Neural crest cell (in vitro differentiated cells): ENCODE measurements at places on chromosomes 1 and 21. TPM values are rescaled to one million over a fixed set of nuclear protein-coding genes. Genes with fewer than 3 reads are reported as not detected.

Gene MAN1C1
- total RNA-seq, result 19.8 and 22.6 TPM in 2 replicates

Gene ABCA4
- 0.14 and 0.45 TPM in 2 replicates for total RNA-seq

Gene MYBPH
- not detected in 2 replicates for total RNA-seq

Gene TSPEAR
- total RNA-seq, result not detected in 2 replicates

Gene HES3
- 23.6 and 25.2 TPM in 2 replicates for total RNA-seq

Gene KCNJ15
- total RNA-seq, result 0.23 and 0.40 TPM in 2 replicates

Gene GJB4
- total RNA-seq, result not detected in 2 replicates

Gene ACTA1
- total RNA-seq, result 0.23 and 0.48 TPM in 2 replicates

DNA sequence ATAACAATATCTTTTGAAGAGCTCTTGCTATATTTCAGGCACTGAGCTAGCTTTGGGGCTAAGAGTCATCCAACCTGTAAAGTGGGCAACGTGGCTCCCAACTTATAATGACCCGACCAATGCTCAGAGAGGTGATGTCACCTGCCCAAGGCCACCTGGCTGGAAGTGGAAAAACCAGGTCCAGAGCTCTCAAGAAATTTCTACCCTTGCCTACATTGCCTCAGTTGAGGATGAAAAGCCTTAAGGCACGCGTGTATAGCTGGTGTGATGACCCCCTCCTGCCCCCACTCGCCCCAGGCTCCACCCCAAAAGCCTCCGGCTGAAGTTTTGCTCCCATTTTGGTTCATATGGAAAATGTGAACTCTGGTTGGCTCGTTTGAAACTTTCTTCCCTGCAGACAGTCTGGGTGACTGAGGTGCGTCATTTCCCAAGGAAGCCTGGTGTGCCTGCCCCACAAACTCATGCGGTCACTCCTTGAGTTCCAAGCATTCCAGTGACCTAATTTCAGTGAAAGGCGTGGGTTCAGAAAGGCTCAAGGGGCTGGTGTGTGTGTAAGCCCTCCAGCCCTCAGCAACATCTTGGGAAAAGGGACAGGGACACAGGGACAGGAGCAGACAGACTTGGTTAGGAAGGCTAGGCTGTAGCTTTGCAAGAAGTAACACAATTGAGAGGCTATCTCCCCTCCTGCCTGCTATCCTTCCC lies 20.5 kb downstream of the HTR1D start:
- no peak for DNase-seq

DNA sequence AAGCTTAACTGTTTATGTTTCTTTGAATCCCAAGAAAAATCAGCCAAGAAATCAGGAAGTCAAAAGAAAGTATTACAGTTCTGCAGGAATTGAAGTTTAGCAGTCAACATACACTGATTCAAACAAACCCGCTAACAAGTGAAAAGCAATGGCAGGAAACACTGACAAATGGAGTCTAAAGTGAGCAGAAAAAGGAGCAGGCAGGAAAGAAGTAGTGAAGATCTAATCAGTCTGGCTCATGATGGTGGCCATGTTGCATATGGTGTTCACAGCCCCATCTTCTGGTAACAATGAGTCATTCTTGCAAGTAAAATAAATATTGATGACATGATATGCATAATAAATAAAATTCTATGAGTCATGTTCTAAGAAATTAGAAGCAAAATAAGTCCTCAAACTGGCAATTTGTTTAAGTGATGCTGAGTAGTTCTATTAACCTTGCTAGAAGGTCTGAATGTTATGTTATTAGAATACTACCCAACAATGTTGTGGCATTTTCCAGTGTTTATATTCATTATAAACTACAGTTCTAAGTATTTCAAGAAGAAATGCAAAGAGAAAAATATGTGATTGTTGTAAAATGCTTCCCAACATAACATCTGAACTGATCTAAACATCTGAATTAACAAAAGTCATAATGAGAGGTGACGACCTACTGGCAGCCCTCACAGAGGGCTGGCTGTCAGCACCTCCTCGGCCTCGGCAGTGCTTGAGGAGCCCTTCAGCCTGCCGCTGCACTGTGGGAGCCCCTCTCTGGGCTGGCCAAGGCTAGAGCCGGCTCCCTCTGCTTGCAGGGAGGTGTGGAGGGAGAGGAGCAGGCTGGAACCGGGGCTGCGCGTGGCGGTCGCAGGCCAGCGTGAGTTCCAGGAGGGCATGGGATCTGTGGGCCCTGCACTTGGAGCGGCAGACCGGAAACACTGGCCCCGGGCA lies 5.7 kb upstream of the ACBD6 start:
- DNase-seq, result no peak

DNA sequence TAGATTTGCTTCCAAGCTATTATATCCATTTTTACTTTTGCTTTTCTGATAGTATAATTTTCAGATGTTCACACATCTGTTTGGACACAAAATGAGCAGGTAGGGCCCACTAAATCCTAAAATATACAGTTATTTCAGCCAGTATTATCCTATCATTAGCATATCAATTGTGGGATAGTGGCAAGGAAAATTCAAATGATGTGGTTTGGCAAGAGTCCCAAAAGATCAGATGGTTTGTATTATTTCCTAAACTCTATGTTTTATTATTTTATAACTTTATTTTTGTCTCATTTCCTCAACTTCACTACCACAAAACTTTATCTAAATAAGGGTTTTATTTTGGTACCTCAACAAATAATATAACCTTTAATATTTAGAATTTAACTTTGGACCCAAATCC lies 1659.6 kb downstream of the NCAM2 start:
- DNase-seq, result no peak

GRCh38 chr1:34663031-34663430 lies 91.8 kb upstream of the GJB5 start:
- no peak for DNase-seq

- no peak for DNase-seq
Measured at GRCh38 chr1:156241311-156241811, 623 bp upstream of the BGLAP start.

DNA sequence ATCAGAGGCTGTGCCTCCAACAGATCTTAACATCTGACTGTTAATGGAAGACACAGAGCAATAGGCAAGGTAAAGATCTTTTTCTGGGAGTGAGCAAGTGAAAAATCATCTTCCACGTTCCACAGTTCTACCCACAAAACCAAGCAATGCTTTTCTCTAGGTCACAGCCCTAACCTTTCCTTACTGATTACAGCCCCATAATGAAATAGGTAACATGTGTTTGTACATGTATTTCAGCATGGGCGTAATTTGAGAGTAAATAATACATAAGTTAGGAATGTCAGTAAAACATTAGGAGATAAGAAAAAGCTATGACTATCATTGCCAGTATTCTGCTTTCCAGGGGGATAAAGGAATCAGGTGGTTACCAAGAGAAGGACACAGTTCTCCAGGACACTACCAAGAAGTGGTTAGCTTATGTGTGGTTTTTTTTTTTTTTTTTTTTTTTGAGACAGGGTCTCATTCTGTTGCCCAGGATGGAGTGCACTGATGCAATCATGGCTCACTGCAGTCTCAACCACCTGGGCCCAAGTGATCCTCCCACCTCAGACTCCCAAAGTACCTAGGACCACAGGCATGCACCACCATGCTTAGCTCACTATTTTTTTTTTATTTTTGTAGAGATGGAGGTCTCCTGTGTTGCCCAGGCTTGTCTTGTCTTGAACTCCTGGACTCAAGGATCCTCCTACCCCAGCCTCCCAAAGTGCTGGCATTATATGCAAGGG lies 72.0 kb downstream of the DAP3 start:
- DNase-seq, result no peak

DNA sequence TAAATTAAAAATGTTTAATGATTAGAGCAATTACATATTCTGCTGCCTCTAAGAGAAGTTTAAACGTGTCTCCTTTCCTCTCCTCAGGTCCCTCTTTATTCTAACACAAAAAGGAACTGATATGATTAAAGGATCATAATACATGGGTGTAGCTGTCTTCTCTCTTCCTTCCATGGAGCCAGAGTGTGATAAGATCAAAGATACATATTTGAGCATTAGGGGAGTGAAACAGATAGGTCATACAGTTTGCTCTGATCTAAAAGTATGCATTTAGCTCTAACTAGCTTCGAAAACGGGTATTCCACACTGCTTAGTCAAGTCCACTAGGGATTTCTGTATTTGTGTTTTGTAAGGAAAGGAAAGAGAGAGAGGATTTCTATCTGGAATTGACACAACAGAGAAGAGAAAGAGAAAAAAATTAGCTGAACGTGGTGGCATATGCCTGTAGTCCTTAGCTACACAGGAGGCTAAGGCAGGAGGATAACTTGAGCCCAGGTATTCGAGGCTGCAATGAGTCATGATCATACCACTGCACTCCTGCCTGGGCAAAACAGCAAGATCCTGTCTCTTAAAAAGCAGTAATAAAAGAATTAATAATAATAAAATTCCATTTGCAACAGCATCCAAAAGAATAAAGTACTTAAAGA lies 63.1 kb downstream of the CDC42BPA start:
- DNase-seq, result no peak

DNA sequence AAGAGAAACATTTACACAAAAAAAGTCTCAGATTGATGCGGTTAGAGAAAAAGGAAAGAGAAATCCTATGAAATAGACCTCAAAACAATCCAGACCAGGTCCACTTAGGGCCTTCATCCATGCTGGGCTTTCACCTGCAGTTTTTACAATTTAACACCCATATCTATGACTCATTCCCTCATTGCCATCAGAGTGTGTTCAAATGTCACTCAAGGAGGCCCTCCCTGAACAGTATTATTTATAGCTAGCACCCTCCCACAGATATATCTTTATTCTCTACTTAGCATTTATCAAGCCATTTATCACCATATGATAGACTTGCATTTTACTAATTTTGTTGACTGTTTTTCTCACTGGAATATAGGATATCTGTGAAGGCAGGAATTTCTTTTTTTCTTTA lies 824 bp upstream of the KRTAP21-3 start:
- DNase-seq, result no peak

- no peak for DNase-seq
Measured at GRCh38 chr1:230117694-230118093, 50.7 kb downstream of the GALNT2 start.

DNA sequence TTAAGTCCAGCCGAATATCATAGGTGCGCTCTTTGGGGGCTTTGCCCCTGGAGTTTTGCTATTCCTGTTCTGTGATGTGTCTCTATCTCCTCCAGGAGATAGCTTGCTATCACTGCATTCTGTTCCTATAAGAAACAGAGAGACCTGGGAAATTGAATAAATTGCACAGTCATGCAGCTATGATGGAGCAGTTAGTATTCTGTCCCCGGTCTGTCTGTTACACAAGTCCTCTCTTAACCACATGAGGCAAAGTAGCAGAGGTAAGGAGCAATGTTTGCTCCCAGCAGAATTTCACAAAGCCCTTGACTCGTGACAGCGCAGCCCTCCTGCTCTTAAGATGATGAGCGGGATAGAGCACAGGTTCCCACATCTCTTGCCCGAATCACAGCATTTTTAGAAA lies 63.9 kb upstream of the GRHL3 start:
- DNase-seq, result no peak

DNA sequence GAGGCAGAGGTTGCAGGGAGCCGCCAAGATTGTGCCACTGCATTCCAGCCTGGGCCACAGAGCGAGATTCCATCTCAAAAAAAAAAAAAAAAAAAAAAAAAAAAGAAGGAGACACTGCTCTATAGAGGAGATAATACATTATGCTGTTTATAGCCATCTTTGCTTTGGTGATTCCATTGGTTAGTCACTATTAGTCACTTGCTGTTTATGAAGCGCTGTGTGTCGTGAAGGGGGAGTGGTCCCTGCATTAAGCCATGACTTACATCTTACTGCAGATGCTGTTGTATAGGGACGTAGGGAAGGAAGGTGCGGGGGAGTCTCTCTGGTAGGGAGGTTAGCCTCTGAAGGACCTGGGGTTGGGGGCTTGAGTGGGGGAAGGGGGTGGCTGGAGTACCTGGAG lies 48.3 kb downstream of the HUNK start:
- DNase-seq, result no peak

DNA sequence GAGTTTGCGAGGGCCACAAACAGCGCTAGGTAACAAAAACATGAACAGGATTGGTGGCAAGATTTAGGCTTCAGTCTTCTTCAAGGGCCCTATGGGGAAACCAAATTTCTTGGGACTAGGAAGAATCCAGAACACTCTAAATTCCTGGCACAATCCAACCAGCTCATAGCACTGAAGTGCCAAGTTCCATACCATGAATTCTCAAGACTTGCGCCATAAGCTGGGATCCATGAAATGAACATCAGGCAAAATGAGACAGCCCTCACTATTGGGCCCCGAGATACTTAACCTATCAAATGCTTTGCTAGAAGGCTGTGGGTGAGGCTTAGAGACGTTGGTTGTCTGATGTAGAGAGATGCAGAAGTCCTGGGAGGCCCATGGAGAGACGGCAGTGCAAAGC lies 322.1 kb downstream of the PAPPA2 start:
- DNase-seq, result no peak

DNA sequence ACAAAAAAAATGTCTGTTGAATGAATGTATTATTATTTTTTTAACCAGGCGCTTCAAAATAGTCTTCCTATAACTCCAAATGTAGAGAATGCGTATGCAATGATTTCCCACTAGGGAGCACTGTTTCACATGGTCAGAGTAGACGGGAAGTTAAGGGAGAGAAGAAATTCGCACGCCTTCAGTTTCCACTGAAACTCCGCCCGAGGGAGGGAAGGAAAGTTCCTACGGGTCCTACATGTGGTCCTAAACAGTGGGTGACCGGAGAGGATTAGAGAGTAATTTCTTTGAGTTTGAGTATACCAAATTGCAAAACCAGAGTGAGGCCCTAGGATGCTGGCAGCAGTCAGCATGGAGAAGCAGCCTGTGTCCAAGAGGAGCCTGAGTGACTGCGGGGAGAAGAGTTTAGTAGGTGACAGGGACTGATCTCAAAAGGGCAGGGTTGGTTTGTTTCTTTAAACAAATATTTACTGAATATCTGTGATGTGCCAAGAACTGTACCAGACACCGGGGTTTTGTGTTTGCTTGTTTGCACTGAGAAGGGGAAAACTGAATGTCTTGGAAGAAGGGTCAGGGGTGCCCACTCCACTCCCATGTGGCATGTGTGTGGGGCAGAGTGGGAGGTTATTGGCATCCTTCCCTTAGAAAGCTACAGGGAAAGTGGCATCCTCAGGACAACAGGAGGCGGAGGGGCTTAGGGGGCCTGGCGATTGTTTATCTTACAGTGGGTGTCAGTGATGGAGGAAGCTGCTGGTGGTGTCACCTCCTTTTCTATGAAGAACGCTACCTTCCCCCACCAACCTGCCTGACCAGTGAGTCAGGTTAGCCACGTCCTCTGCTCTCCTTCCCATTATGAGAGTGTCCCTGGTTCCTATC lies 22.8 kb downstream of the RNU5D-1 start:
- DNase-seq, result no peak

DNA sequence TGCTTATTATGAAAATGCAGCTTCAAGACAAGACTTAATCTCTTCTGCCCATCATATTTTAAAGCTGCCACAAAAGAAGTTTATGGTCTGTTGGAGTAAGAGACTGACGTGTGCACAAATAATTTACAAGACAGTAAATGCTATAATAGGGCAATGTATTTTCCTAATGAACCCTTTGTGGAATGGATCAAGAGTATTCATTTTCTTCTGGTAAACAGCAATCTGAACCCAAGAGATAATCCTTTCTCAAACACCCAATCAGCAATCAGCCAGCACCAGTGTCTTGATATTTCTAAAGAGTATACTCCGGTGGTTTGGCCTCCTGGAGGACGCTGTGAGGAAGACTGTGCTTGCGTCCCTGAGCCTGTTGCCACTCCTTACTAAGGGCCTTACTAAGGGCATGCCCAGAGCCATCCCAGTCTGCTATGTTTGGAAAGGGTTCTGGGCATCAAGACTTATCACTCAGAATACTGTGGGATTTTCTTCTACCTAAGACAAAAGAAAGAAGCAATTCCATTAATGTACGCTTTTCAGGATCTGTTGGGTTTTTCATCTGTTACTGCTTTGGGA lies 48.8 kb upstream of the LRRC8D start:
- DNase-seq, result no peak
